ENCODE measurements at places on chromosomes 5 and 9. TPM values are rescaled to one million over a fixed set of nuclear protein-coding genes. Genes with fewer than 3 reads are reported as not detected.

The HAVCR2 gene
- total RNA-seq, result 0.16 TPM

The ERP44 gene
- total RNA-seq, result 12.6 TPM

The FGF18 gene
- 0.12 TPM for total RNA-seq

The FAM200C gene
- total RNA-seq, result 1.7 TPM

The SLC6A18 gene
- not detected for total RNA-seq

The AKNA gene
- total RNA-seq, result 20.8 TPM

All from hair follicle dermal papilla cell (primary cell).